SJSA1 (cell line): ENCODE measurements at places on chromosomes 3 and 15.

DNA sequence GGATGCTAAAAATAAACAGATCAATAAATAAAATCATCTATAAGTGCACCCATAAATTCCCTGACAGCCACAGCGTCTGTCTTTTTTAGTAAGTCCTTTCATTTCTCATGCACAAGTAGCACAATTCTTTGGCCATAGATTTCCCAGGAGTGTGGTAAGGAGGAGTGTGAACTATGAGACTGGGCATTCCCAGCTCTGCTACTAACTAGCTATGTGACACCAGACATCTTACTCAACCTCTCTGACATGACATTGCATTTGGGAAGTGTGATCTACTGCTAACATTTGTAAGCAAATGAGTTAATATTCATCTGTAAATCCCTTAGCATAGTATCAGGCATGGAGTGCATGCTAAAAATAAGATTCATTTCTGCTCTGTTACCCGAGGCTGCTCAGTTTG, 301.7 kb downstream of the NTRK3 start:
- no peak for DNase-seq

- no peak for DNase-seq
These were observed 483.9 kb downstream of the PYDC2 start for GRCh38 chr3:191944835-191945234.

GRCh38 chr3:179551349-179552105, 11.2 kb upstream of the ACTL6A start:
- DNase-seq, result peak; percentile 19

- no peak for DNase-seq
These were observed 63.6 kb downstream of the PROS1 start for GRCh38 chr3:93910097-93910496.

DNA sequence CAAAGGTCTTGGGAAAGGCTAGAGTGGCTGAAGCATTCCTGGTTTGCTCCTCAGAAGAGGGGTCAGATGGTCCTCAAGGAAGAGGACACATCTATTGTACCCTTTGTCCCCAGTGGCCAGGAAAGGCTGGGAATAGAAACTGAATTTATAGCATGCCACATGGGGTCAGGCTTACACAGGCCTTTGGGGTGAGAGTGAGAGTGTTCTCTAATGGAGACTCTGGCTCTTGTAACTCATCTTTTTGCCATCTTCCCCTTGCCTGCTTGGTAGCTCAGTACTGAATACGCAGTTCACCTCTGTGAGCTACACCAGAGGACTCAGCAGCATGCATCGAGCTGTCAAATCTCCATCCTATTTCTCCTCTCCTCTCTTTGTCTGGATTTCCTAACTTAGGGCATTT, 87.5 kb downstream of the ATP2B2 start:
- no peak for DNase-seq

DNA sequence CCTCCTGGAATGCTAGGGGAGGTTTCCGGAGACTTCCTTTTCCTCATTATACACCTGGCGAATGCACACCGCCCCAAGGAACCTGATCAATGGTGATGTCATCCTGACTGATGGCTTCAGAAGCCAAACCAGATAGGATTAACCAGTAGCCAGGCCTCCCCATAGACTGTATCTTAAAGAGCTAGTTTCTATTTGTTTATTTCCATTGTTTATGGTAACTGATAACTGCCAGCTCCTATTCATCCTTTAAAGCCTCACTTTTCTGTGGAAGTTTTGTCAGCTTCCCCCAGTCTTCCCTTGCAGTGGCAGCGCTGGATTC, at the start of gene MKRN2OS:
Gene MKRN2OS (minus strand): TSS at position 27 of the 319 bp plus-strand sequence. CDS start 35 bp downstream, outside the sequence.
- no peak for DNase-seq

- no peak for DNase-seq
These were observed 6.2 kb downstream of the RPL22L1 start for GRCh38 chr3:170863816-170864215.

GRCh38 chr15:56883088-56883487, 35.4 kb upstream of the TCF12 start:
- DNase-seq, result no peak
